ENCODE measurements at places on chromosomes 6 and 20. TPM values are rescaled to one million over a fixed set of nuclear protein-coding genes. Genes with fewer than 3 reads are reported as not detected.

SLC17A1 gene
- not detected for total RNA-seq

STX11 gene
- total RNA-seq, result 0.11 TPM

SIRPB1 gene
- 1.0 TPM for total RNA-seq

OXT gene
- total RNA-seq, result 0.64 TPM

PRDM13 gene
- total RNA-seq, result 0.15 TPM

LPA gene
- 0.15 TPM for total RNA-seq

PHACTR3 gene
- total RNA-seq, result not detected

RIN2 gene
- 1.0 TPM for total RNA-seq

NDUFAF5 gene
- 35.9 TPM for total RNA-seq

IL17F gene
- not detected for total RNA-seq

SLC25A27 gene
- 5.1 TPM for total RNA-seq

ASIP gene
- total RNA-seq, result not detected

BCAS1 gene
- 0.37 TPM for total RNA-seq

DNA sequence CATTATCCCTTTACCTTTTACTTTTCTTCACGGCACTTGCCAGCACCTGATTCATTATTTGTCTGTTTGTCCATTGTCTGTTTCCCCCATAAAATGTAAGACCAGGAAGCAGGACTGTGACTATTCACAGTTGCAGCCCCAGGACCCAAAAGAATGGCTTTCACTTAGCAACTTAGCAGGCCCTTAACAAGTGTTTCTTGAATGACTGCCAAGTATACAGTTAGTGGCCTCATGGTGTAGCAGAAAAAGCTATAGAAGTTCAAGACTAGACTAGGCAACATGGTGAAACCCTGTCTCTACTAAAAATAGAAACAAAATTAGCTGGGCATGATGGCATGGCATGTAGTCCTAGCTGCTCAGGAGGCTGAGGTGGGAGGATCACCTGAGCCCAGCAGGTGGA, 4.3 kb downstream of the SLC26A8 start:
- no peak for DNase-seq

- no peak for DNase-seq
Observed at GRCh38 chr20:62873280-62873679, 11.7 kb upstream of the TCFL5 start.

- DNase-seq, result no peak
Observed at GRCh38 chr20:51310216-51310615, 232.3 kb downstream of the NFATC2 start.

GRCh38 chr6:143555071-143555492, 43.6 kb upstream of the FUCA2 start:
- DNase-seq, result no peak

GRCh38 chr20:12395353-12395752, 477.7 kb downstream of the BTBD3 start:
- no peak for DNase-seq

- peak; percentile 63 for DNase-seq
Observed at GRCh38 chr6:25991785-25992412, 29.3 kb downstream of the TRIM38 start.

- no peak for DNase-seq
Observed at GRCh38 chr20:1820138-1821079, 74.8 kb upstream of the SIRPA start.

- no peak for DNase-seq
Observed at GRCh38 chr6:86871681-86872080, 65.6 kb upstream of the HTR1E start.

- DNase-seq, result peak; percentile 80
Observed at GRCh38 chr20:63519668-63520503, 679 bp upstream of the PPDPF start.

DNA sequence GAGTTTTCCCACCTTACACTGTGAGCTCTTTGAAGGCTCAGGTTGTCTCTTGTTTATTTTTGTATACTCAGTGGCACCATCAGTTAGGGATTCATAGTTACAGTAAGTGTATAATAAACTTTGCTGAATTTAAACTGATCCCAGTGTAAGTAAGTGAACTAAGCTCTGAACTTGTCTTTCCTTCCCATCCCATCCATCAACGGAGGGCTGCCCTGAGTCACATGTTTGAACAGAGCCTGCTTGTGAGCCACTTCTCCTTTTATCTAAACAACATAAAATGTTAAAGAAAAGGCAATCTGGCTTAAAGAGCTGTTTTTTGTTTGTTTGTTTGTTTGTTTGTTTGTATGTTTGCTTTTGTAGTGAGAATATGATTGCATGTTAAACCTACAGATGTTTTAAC, 185.7 kb upstream of the MARCKS start:
- DNase-seq, result no peak

DNA sequence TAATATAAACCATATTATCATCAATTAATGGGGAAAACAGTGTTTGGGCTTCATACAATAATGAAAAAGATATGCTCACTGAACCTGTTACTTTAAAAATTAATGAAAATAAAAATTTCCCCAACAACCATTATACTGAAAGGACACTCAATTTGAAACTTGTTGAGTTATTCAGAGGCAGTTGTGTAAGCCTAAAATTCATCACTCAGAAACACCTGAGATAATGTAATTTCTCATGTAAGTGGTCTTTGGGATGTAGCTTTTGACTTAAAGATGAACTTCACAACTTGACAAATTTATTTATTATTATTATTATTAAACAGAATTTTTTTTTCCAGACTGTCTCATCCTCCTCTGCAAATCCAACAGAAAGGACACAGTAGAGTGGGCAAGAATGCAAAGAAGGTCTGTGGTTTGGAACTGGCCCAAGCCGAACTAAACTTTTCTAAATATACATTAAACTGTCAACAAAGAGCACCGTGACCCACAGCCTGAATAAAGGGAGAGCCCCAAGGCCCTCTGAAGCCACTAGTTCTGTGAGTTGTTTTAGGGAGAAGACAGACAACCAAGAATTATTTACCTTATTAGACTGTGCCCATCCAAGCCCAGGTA, 32.2 kb upstream of the HEY2 start:
- no peak for DNase-seq

All from H9 (cell line).